Caco-2 (cell line): ENCODE measurements at places on chromosomes 4 and X.

GRCh38 chr4:73892966-73893365 lies 23.8 kb downstream of the CXCL1 start:
- DNase-seq: no peak

DNA sequence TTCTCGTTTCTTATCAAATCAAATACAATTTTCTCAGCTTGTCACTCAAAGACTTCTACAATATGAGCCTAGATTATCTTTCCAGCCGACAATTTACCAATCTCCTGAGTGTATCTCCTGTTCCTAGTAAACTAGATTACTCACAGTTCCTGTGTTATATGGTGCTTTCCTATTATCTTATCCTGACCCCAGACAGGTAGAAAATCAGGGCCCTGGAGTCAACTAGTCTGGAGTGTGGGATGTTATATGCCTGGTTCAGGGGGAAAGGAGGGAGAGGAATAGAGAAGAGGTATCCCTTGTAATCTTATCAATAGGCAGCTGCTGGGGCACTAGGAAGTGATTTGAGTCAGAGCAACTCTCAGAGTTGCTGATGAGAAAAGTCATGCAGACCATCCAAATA lies 127.1 kb downstream of the SLC7A11 start:
- no peak for DNase-seq

- DNase-seq: no peak
Observed at GRCh38 chrX:154082396-154083125, 15.0 kb downstream of the MECP2 start.

DNA sequence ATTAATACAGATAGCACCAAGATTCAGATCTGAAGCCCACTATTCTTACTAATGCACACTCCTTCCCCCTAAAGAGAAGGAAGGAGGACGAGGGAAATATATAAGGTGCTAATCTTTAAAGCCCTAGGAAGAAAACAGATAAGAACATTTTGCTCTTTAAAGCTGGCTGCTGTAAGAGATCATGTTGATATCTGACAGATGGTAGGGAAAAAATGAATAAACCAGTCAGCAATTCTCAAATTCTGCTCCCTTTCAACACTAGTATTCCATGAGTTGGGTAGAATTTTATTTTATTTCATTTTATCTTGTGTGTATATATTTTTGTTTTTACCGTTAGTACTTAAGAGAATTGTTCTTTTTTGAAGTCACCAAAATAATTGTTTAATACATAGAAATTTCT lies 19.2 kb downstream of the OTC start:
- no peak for DNase-seq

- no peak for DNase-seq
Observed at GRCh38 chrX:34764852-34765361, 107.8 kb upstream of the TMEM47 start.

- peak; percentile 36 for DNase-seq
Observed at GRCh38 chr4:138241281-138242075, 671 bp downstream of the SLC7A11 start.

- no peak for DNase-seq
Observed at GRCh38 chr4:165553221-165553810, 174.5 kb downstream of the CPE start.

- no peak for DNase-seq
Observed at GRCh38 chr4:78074759-78075158, 17.6 kb downstream of the FRAS1 start.

DNA sequence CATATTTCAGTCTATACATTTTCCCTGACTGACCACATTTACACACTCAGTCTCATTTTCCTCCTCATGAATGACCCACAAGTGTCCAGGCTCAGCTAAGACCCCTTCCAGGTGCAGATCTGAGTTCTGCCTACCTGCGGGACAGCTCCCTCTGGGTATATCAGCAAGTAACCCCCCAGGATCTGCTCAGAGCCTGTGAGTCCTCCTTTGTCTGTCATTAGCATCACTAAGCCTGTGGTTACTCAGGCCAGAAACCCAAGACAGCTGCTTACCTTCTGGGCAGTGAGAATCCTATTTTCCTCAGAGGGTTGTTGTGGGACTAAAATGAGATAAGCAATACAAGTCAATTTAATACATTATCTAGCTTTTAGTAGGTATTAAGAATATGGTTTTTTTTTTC lies 487.6 kb upstream of the BOD1L1 start:
- no peak for DNase-seq

DNA sequence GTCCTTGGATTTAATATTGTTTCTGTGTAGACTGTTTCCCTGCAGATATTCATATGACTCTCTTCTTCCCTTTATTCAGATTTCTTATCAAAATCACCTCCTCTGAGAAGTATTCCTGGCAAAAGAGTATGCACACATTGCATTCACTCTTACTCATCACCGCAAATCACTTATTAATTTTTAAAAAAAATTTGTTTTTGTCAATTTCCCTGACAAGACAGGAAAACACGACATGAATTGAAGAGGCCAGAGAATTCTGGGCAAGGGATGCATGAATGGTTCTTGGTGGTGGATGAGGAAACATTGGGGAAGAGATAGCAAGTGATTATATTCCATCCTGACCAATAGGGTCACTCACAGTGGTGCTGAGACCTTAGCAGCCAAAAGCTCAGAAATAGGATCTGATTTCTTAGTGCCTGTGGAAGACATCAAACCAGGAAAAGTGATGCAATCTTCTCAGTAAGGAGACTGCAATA lies 522.5 kb upstream of the AGA start:
- DNase-seq: no peak

DNA sequence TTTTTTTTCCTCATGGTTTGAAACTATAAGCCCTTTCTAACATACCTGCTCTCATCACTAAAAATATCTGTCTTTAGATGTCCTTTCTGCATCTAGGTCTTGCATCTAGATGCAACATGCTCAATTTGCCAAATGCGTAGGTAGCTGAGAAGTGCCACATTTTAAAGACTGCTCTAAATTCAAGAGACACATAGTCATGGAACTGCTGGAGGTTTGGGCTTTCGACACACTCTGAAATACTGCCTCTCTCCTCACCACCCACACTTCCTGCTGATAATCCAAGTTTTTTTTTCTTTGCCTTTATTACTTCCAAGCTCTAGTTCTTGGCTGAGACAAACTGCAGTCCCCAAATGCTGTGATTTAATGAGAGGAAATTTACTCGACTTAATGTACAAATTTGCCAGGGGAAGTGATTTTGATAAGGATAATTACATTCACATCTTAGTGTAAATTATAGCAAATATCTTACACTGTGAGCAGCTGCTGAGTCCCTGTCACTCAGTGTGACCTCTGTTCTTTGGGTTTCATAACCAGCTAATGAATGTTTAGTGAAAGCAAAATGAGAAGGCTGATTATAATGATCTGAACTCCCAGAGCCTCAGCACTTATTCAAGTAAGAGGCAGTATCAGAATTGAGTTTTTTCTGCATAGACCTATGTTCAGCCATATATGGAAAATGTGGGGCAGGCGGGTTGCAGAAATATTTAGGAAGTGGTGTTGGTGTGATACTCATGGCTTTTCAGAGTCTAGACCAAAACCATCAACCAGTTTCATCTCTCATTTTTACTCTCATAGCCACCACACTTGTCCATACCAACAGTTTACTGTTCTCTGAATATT lies 31.3 kb downstream of the DRD5 start:
- no peak for DNase-seq

DNA sequence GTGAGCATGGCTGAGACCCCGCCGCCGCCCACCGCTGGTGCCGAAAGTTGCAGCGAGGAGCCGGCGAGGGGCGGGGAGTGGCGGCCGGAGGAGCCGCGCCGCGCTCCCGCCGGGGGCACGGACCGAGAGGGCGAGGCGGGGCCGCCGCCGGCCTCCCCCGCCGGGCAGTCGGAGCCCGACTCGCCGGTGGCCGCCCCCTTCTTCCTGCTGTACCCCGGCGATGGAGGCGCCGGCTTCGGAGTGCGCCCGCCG lies 16.5 kb downstream of the UTP3 start:
- no peak for DNase-seq

- DNase-seq: no peak
Observed at GRCh38 chr4:134510544-134510943, 309.0 kb upstream of the PABPC4L start.

- DNase-seq: no peak
Observed at GRCh38 chr4:34037280-34037679, 2207.0 kb downstream of the ARAP2 start.

GRCh38 chr4:54632537-54632936 lies 25.2 kb upstream of the KIT start:
- DNase-seq: no peak

DNA sequence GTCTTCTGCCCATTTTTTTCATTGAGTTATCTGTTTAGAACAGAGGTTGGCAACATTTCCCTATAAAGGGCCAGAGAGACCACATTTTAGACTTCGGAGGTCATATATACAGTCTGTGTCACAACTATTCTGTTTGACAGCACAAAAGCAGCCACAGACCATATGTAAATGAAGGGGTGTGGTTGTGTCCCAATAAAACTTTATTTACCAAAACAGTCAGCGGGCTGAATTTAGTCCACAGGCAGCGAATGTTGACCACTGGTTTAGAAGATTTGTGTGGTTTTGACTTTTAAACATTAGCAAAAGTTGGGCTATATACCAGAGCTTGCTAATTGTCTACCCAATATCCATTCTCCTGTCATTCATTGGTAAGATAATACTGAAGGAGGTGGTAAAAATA lies 150.8 kb downstream of the AMELX start:
- no peak for DNase-seq

DNA sequence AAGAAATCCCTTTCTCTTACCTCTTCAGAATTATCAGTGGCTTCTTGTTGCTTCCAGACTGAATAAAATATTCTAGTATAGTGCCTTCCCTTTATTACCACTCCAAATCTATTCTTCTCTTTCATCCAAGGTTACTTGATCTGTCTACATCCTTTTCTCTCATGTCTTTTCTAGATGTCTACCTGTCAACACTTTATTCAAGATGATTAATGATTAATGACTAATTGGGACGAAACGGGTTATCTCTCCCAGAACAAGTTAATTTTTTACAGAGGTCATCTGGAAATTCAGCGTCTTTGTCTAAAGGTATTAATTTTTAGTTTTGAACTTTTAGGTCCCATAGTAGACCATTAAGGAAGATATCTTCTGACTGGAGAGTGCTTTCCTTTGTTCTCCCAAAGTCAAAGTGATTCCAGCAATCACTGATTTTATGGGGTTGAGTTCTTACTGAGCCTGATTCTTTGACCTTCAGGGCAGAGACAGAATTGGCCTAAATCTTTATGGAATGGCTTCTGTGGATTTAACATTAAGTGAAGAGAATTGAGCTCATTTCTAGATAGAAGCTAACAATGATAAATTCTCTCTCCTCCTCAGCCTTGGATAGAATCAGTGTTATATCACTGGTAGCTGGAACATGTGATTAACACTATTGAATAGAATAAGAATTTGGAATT lies 335.4 kb upstream of the TEX13C start:
- DNase-seq: no peak

GRCh38 chr4:48467442-48467841 lies 15.7 kb upstream of the SLC10A4 start:
- no peak for DNase-seq

GRCh38 chrX:151692825-151693224 lies 2.4 kb upstream of the PRRG3 start:
- no peak for DNase-seq

GRCh38 chrX:133085785-133086184 lies 11.1 kb downstream of the USP26 start:
- DNase-seq: no peak

DNA sequence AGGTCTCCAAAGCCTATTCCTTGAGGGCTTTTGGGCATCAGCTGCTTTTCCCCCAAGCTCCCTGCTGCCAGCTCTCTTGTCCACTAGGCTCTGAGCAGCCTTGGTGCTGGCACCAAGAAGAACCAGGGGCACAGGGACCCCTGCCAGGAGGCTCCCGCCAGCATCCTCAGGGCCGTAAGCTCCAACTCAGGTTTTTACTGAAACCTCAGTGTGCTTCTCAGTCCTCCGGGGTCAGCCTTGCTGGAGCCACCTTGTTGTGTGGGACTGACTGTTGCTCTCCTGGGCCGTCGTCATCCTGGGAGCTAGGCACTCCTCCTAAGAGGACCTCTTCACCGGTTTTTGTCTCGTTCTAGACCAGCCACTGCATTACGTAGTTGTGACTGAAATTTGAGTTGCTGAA lies 38.9 kb downstream of the NOP14 start:
- DNase-seq: peak; percentile 1

DNA sequence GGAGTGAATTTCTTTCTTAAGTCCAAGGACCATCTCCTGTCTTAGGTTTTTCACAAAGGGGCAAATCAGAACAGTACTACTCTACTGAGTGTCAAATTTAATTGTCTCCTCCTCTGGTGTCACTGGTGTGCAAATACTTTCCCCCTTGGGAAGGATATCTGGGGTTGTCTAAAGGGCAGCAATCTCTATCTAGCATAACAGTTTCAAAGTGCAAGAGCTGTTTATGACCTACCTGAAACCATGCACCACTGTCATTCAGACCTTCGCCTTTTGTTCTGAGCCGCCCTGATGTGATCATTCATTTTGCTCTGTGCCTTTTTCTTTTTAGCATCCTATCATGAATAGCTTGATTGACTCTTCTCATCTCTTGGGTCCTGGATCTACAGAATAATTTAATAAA lies 39.3 kb downstream of the IL1RAPL1 start:
- DNase-seq: no peak

DNA sequence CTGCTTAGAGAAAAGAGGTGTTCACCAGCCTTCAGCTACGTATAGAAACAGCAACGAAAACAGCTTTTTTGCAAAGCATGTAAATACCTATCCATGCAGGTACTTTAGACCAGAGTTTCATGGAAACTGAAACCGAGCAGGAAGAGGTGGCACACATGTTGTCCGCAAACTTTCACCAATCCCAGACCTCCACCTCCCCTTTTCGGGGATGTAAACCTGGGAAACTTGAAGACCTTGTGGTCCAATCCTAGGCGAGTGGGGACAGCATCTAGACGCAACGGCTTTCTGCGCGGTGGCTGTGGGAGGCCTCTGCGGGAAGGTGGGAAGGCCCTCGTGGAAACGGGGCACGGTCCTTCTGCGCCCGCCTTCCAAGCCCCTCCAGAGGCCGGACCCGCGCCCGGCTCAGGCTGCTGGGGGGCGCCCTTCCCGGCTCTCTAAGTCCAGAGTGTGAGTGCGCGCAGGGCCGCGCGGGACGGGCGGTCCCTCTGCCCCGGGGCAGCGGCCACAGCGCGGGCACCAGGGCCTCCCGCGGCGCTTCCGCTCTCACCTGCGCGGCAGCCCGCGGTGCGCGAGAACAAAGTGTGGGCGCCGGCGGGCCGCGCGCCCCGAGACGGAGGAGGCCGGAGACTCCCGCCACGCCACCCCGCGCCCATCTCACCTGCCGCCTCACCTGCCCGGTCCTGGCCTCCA lies 830 bp upstream of the SHROOM2 start:
- DNase-seq: no peak

DNA sequence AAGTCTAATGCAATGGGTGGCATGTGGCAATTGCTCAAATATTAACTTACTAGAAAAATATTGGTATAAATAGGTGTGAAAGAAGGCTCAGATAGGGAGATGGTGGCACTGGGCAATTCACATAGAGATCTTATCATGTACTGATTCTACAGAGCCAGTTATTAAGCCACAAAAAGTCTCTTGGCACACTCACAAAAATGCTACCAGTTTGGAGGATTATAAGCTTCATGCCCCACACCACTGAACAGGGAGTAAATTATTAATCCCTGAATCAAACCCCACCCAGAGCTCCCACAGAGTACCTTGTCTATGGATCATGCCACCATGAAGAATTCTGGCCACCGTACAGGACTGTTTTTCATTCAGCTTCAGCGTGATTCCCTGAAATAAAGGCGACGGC lies 13.8 kb downstream of the MPP1 start:
- DNase-seq: no peak
